T-helper 1 cell (primary cell): ENCODE measurements at places on chromosomes 1 and 21.

DNA sequence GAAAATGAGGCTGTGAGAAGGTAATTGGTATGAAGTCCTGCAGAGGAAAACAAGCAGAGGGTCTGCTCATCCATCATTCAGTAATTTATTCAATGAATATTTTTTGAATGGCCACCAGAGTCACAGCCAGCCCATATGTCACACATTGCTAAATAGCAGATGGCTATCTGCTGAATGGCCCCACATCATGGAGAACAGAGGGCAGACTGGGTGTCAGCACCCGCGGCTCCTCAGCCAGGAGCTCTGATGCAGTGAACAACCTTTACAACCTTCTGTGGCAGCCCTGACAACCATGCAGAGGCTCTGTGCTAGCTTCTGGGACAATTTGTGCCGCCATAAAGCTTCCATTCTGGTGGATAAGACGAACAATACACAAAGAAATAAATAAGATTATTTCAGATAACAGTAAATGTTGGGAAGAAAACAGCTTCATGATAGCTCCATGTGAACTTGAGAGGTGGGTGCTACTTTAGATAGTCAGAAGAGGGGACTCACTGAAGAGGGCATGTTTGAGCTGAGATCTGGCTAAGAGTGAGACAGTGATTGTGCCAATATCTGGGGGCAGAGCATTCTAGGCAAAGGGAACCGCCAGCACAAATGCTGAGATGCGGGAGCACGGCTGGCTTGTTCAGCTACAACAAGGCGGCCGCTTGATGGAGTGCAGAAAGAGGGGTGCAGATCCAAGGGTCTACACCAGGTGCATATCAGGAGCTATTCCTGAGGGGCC, 2.8 kb upstream of the C1orf210 start:
- no peak for DNase-seq

DNA sequence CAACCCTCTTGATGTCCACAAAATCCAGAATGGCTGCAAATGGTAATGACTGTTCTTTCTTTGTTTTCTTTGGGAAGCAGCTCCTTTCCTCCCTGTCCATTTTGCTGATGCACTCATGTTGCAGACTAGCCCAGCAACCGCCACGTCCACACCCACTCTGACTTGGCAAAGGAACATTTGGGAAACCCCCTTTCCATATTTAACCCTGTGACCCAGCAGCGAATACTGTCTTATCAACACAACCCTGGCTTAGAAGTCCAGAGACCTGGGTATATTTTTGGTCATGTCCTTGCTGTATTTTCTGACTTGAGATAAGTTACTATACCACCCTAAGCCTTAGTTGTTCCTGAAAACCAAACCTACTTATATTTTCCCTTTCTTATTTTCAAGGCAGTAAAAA, 18.1 kb upstream of the SHE start:
- no peak for DNase-seq

GRCh38 chr1:169848456-169848855, 45.2 kb downstream of the SCYL3 start:
- no peak for DNase-seq

- DNase-seq: no peak
Observed at GRCh38 chr1:40646315-40646714, 19.2 kb downstream of the RIMS3 start.

- no peak for DNase-seq
Observed at GRCh38 chr1:212664409-212665199, 35.0 kb downstream of the BATF3 start.

DNA sequence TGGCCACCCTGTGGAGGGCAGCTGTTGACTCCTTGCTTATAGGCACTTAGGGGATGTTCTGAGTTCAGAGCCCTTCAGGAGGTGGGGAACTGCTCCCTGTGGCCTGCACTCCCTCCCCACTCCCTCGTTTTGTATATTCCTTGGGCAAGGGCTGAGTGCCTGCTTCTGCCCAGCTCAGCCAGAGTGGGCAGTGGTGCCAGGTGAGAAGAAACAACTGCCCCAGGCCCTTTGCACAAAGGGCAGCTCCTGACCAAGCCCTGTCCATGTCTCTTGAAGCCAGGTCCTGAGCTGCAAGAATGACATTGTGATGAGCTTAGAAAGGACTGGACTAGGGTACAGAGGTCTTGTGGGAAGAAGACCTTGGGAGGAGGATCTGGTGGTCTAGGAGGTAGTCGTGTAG, 2.2 kb downstream of the AGTRAP start:
- DNase-seq: no peak

DNA sequence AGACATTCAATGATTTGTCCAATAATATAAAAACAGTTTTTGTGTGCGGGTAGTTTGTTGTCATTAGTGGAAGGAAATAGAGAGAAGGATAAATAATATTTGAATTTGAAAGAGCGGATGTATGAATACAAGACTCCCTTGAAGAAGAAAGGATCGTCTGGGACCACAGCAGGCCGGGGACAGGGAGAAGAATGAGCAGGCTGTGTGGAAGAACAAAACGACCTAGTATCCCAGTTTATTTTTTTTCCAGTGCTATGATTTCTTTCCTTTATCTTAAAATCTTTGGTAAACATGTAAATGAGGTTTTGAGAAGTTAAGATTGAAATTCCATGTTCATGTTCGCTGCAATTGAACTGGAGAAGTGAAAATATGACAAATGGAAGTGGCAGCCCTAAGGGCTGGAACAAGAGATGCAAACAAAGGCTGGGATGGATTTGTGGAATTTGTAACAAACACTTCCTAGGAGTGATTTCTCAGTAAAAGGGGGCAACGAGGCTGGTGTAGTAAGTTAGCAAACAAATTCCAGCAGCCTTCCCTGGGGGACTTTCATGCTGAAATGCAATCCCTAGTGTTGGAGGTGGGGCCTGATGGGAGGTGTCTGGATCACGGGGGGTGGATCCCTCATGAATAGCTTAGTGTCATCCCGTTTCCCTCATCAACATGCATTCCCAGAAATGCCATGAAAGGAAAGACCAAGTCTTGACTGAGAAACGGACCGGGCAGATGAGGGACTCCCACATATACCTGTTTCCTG, 10.2 kb upstream of the IFI16 start:
- no peak for DNase-seq

GRCh38 chr1:22171951-22172715, 29.2 kb upstream of the WNT4 start:
- no peak for DNase-seq

DNA sequence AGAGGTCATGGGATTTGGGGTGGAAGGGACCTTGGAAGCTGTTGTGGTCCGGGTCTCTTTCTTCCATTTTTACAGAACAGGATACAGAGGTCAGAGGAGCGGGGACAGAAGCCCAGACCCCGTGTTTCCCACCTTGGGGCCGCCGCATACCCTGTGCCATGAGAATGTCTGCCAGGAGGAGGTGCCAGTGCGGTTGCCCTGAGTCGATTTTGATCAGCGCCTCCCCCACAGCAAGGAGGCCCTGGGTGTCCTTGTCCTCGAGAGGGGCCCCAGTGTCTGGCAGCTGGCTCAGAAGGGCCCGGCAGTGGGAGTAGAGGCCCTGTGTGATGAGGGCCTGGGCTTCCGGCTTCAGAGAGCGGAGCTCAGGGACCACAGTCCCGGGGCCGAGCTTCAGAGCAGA, 12.3 kb upstream of the MMEL1 start:
- no peak for DNase-seq

- no peak for DNase-seq
Observed at GRCh38 chr1:3703786-3704371, 48.4 kb upstream of the CCDC27 start.

GRCh38 chr1:21804536-21804935, 7.5 kb upstream of the LDLRAD2 start:
- DNase-seq: no peak
